Esophagus squamous epithelium (tissue), 5 donors: ENCODE measurements at places on chromosomes 12 and 14.
A peak's percentile ranks its signal among the peaks of the same experiment; 100 is the strongest.

GRCh38 chr14:64391113-64391725, 3.1 kb downstream of the MTHFD1 start:
- no peaks in the 10 kb centered on the region for H3K36me3 ChIP-seq
- no peaks in the 10 kb centered on the region for H3K27me3 ChIP-seq
- H3K4me1 ChIP-seq: peaks cover 10% of the 10 kb centered on the region
- no peak for DNase-seq

DNA sequence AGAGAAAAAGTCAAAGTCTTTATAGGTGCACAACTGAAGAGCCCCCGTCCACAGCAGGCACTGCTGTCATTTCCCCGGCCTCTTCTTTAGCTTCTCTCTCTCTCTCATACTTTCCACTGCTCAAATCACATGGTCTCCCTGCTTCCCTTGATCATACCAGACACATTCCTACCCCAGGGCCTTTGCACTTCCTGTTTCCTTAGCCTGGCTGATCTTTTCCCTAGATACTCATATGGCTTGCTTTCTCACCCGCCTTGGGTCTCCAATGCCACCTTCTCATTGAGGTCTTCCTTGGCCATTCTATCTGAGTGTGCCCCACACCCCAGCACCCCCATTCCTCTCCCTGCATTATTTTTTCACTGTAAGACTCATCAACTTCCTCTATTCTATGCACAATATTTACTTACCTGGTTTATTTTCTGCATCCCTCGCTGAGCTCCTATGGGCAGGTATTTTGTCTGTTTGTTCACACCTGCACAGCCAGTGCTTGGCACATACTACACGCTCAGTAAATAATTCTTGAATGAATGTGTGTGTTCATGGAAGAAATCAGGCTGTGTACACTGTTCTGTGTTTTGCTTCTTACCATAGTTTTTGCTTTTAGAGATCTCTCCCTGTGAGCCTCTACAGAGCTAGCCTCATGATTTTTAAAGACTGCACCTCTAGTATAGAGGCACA, 31.9 kb downstream of the SERPINA1 start:
- no peak overlapping the region for H3K27ac ChIP-seq
- H3K4me1 ChIP-seq: no peaks in the 10 kb centered on the region
- H3K4me3 ChIP-seq: no peak overlapping the region
- no peak for DNase-seq
- no peaks in the 10 kb centered on the region for H3K27me3 ChIP-seq
- no peaks in the 10 kb centered on the region for H3K36me3 ChIP-seq

DNA sequence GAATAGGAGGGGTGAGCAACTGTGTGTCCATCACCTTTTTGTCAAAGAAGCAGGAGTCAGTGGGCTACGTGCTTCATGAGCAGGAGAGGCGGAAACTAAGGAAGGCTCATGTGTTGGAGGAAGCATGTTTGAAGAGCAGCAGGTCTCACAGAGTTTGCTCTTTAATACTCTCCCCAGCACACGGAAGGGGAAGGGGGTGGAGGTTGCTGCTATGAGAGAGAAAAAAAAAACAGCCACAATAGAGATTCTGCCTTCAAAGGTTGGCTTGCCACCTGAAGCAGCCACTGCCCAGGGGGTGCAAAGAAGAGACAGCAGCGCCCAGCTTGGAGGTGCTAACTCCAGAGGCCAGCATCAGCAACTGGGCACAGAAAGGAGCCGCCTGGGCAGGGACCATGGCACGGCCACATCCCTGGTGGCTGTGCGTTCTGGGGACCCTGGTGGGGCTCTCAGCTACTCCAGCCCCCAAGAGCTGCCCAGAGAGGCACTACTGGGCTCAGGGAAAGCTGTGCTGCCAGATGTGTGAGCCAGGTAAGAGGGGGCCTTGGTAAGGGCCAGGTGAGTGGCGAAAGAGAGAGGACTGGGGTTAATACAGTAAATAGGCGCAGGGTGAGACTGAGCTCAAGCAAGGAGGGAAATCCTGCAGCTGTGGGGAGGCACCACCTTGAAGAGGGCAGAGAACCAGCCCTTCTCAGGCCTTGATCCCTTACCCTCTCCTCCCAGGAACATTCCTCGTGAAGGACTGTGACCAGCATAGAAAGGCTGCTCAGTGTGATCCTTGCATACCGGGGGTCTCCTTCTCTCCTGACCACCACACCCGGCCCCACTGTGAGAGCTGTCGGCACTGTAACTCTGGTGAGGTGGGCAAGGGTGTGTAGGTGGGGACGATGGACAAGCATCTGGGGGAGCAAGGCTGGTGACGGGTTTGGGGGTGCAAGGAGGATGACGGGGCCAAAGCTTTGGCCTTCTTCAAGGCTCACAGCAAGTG, at the start of gene CD27:
Gene CD27 (plus strand): TSS at position 252 of the 985 bp plus-strand sequence. CDS start 141 bp downstream, at position 393.
- no peaks in the 10 kb centered on the region for H3K27me3 ChIP-seq
- H3K36me3 ChIP-seq: peaks cover 35% of the 10 kb centered on the region
- H3K27ac ChIP-seq: no peak within 1 kb of the TSS
- DNase-seq: no peak
- peak within 1 kb of the TSS; percentile 22 for H3K4me3 ChIP-seq

DNA sequence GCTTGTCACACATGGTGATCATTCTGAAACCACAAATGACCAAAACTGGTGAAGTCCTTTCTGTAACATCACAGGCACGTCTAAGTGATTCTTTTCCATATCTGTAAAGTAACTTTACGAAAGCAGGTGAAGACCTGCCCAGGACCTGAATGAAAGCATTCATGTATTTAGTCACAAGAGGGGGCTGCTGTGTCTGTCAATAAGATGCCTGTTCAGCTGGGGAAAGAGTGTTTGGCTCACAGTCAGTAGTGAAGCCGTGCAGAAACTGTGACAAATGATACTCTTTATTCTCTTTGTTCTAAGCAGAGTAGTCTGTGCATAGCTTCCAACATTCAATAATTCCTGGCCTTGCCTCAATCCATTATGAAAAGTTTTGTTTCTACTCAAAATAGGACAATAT, 373.5 kb upstream of the OR4E1 start:
- DNase-seq: no peak
- H3K36me3 ChIP-seq: no peaks in the 10 kb centered on the region
- no peak overlapping the region for H3K27ac ChIP-seq
- H3K27me3 ChIP-seq: no peaks in the 10 kb centered on the region

GRCh38 chr12:125216756-125217155, 151.5 kb downstream of the AACS start:
- no peak overlapping the region for H3K4me3 ChIP-seq
- no peaks in the 10 kb centered on the region for H3K36me3 ChIP-seq
- H3K4me1 ChIP-seq: no peaks in the 10 kb centered on the region
- H3K27me3 ChIP-seq: no peaks in the 10 kb centered on the region
- no peak overlapping the region for H3K27ac ChIP-seq

DNA sequence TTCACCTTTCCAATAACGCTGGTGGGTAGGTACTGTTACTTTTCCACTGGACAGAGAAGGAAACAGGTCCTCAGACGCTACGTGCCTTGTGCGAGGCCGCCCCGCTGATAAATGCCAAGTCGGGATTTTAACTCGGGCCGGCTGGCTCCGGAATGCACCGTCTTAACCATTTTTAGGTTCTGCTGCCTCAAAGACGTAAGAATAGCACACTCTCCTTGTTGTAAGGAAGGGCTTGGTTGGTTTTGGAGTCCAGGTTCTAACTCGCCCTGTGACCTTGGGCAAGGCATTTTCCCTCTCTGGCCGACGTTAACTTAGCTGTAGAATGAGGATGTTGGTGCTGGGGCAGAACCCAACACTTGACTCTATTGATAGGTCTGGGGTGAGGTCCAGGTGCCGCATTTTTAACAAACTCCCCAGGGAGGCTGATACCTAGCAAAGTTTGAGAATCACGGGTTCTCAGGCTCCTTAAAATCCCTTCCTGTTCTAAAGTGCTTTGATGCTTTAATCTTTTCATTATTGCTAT, 814 bp downstream of the ANKRD13A start:
- H3K4me3 ChIP-seq: peak overlapping the region; percentile 75
- peak overlapping the region; percentile 93 for H3K27ac ChIP-seq
- H3K4me1 ChIP-seq: peaks cover 4% of the 10 kb centered on the region
- H3K36me3 ChIP-seq: peaks cover 13% of the 10 kb centered on the region

- peak overlapping the region; percentile 27 for H3K27ac ChIP-seq
- H3K36me3 ChIP-seq: no peaks in the 10 kb centered on the region
- H3K4me3 ChIP-seq: no peak overlapping the region
- DNase-seq: no peak
- H3K27me3 ChIP-seq: no peaks in the 10 kb centered on the region
These were observed 46.6 kb upstream of the CDKN3 start for GRCh38 chr14:54350203-54350602.

DNA sequence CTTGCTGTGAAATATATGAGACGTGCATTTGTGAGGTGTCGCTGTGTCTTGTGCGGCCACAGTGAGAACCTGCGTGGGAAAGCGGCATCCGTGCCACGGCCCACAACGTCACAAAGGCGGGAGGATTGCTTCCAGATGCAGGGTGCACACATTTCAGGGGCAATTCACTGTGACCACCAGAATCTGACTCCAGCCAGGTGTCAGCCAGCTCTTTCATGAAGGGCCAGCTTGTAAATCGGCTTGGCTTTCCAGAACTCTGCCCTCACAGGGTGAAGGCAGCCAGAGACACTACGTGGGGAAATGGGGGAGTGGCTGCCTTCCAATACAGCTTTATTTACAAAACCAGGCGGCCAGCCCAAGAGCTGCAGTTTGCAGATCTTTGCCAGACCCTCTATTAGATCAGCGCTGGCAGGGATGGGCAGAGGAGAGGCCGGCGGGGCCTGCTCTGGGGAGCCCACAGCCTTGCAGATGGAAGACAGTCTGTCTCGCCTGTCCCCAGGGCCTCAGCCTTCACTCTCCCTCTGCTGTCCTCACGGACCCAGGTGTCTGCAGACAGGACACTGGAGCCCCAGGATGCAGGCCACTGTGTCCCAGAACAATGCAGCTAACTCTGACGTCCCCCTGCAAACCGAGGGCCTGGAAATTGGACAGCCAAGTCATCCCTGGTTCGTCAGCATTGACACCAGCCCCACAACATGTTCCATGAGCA, 53.5 kb downstream of the ADGRD1 start:
- no peaks in the 10 kb centered on the region for H3K36me3 ChIP-seq
- H3K4me3 ChIP-seq: no peak overlapping the region
- H3K27ac ChIP-seq: no peak overlapping the region
- no peak for DNase-seq
- no peaks in the 10 kb centered on the region for H3K27me3 ChIP-seq

DNA sequence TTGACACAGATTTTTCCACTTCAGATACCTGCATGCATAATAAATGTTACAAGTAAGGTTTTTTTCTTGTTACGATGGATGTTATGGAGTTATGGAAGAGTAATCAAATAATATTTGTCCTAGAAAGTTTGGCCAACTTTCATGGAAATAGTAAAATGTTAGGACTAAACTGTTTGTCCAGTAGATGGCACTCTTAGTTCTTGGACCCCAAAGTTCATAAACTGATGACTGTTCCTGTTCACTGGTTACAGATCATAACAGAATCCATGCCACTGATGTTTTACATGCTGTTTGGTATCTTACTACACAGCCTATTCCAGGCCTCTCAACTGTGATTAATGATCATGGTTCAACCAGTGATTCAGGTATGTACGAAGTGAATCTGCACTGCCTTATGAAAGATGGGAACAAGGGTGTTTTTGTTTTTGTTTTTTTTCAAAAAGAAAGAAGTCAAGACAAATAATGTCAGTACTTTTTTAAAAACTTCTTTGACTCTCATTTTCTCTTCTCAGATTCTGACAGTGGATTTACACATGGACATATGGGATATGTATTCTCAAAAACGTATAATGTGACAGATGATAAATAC, 48.8 kb upstream of the SLCO1C1 start:
- H3K27ac ChIP-seq: no peak overlapping the region
- H3K27me3 ChIP-seq: no peaks in the 10 kb centered on the region
- H3K4me1 ChIP-seq: no peaks in the 10 kb centered on the region
- H3K4me3 ChIP-seq: no peak overlapping the region
- no peaks in the 10 kb centered on the region for H3K36me3 ChIP-seq

- DNase-seq: no peak
- no peak overlapping the region for H3K27ac ChIP-seq
- no peaks in the 10 kb centered on the region for H3K36me3 ChIP-seq
- no peaks in the 10 kb centered on the region for H3K4me1 ChIP-seq
- no peak overlapping the region for H3K4me3 ChIP-seq
- no peaks in the 10 kb centered on the region for H3K27me3 ChIP-seq
These were observed 527.2 kb downstream of the FLRT2 start for GRCh38 chr14:86057018-86057667.

- H3K27ac ChIP-seq: no peak overlapping the region
- no peak for DNase-seq
- H3K4me1 ChIP-seq: no peaks in the 10 kb centered on the region
- H3K36me3 ChIP-seq: no peaks in the 10 kb centered on the region
- no peak overlapping the region for H3K4me3 ChIP-seq
These were observed 95.0 kb downstream of the PTPRQ start for GRCh38 chr12:80539029-80539428.

DNA sequence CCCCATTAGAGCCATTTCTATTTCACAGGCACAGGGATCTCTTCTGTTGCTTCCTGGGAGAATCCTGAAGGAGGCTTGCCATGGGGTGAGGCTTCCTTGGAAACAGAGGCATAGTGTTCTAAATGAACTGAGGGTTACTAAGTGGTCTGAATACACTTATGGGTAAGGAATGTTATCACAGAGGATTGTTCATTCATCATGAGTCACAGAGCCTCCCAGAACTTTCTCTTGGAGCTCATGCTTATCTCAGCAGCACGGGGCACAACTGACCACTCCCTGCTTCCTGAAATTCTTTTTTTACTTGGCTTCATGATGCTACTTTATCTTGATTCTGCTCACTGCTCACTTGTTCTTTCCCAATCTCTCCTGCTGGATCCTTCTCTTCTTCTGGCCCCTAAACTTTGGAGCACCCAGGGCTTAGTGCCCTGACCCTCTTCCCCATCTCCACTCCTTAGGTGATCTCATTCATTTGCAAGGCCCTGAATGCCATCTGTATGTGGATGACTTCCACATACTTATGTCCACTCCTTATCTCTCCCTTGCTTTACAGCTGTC, 57.9 kb downstream of the ANO6 start:
- peak overlapping the region; percentile 13 for H3K27ac ChIP-seq
- DNase-seq: no peak

DNA sequence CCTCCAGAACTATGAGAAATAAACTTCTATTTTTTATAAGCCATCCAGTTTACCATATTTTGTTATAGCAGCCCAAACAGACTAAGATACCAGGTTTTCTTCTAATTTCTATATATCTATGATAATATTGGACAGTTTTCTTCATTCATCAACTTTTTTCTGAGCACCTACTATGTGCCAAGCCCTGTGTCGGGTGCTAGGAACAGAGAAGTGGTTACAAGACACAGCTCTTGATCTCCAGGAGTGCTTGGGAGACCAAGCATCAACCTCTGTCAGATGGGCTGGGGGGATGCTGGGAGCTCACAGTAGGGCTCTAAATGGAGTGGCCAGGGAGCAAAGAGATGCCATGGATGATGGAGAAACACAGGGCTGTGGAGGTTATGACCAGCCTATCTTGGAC, 2.9 kb upstream of the WSCD2 start:
- DNase-seq: no peak
- peaks cover 27% of the 10 kb centered on the region for H3K4me1 ChIP-seq
- no peaks in the 10 kb centered on the region for H3K36me3 ChIP-seq
- H3K27me3 ChIP-seq: peaks cover 51% of the 10 kb centered on the region

GRCh38 chr12:92098594-92099380, 46.9 kb downstream of the BTG1 start:
- no peaks in the 10 kb centered on the region for H3K36me3 ChIP-seq
- peaks cover 5% of the 10 kb centered on the region for H3K4me1 ChIP-seq
- no peak overlapping the region for H3K4me3 ChIP-seq
- H3K27me3 ChIP-seq: no peaks in the 10 kb centered on the region
- DNase-seq: no peak
- H3K27ac ChIP-seq: no peak overlapping the region

- H3K36me3 ChIP-seq: peaks cover 54% of the 10 kb centered on the region
- no peaks in the 10 kb centered on the region for H3K4me1 ChIP-seq
- H3K27ac ChIP-seq: no peak overlapping the region
These were observed 58.3 kb downstream of the CEP83 start for GRCh38 chr12:94401326-94401725.
